ENCODE measurements at places on chromosomes 7 and 10.

- no peak for DNase-seq
These were observed 25.7 kb downstream of the FAM13C start for GRCh38 chr10:59336632-59337031.

DNA sequence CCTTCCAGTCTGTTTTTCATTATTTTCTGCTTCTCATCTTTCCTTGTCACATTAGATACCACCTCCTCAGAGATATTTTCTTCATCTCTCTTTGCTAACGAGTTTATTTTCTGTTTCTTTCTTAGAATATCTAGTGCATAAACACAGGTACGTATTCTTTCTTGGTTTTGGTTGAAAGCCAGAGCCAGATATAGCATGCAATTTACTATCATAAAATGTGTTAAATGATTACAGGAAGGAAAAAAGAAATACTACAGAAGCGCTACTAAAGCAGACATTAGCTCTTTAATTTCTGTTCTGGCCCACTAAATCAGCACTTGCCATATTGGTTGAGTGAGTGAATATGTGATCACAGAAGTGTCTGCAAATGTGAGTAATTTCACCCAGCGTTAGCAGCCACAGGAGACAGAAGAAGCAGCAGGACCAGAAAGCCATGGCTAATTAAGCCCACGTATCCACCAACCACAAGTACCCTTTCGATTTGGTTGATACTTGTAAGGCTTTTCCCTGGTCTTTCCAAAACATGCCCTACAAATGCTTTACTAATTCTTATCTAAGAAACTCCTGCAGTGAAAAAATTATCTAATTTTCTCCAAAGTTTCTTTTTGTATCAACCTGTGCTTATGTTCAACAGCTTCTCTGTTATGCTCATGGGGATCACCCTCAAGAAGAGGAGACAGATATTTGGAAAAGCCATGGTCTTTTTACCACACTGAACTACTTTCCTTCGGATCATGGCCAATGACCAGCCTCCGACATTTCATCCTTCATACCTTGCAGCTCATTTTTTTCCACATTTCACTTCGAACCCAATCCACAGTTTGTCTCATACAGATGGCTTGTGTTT lies 23.1 kb upstream of the MACC1 start:
- no peak for DNase-seq

DNA sequence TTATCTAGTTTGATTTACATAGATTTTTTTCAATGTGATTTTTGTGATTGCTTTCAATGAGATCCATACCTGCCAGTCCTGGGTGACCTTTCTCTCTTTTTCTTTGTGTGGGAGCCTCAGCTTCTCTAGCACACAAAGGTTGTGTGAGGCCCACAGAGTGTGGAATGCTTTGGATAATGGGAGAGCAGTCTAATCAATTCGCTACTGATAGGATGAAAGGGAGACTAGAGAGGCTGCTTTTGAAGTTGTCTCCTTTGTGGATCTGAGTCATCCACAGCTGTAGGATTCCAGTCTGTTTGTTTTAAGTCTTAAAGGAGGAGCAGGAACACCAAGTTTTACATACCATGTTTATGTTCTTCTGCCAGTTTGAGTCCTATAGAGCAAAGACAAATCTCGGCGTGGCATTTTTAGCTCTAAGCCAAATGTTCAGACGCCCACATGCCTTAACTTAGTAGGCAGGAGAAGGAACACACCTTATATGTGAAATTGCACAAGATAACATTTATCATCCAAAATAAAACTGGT lies 330.0 kb downstream of the ARL4A start:
- DNase-seq = peak; percentile 61

- DNase-seq = no peak
These were observed 4.4 kb upstream of the GRK5 start for GRCh38 chr10:119203006-119203405.

- DNase-seq = no peak
These were observed 87.5 kb upstream of the AOAH start for GRCh38 chr7:36811807-36812206.

DNA sequence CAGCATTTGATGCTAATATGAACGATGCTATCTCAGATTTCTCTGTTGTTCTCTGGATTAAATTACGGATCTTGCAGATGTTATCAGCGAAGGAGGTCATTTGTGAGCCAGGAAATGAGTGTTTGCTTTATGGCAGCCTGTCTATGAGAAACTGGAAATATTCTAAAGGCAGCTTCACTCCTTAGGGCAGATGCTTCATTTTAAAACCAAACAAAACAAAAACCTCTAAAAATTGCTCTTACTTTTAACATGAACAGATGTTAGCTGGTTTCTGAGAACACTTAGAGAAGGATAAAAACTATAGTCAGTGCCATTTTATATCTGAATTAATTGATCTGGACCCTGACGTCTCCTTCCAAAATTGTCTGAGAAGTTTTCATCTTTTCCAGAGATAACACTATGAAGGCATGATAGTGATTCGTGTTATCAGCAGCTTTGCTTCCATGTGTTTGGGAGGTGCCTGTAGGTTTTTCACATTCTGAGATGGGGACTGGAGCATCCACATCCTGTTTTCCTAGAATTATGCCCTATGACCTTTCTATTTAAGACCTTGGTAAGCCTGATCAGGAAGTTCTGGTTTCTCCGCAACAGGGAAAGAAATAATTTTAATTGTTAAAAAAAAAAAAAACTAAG lies 53.1 kb downstream of the CPED1 start:
- DNase-seq = no peak

GRCh38 chr10:24889639-24890038 lies 62.8 kb downstream of the PRTFDC1 start:
- DNase-seq = no peak

GRCh38 chr10:98259606-98260315 lies 8.2 kb downstream of the LOXL4 start:
- no peak for DNase-seq

GRCh38 chr7:154899862-154900261 lies 103.1 kb downstream of the PAXIP1 start:
- DNase-seq = no peak

DNA sequence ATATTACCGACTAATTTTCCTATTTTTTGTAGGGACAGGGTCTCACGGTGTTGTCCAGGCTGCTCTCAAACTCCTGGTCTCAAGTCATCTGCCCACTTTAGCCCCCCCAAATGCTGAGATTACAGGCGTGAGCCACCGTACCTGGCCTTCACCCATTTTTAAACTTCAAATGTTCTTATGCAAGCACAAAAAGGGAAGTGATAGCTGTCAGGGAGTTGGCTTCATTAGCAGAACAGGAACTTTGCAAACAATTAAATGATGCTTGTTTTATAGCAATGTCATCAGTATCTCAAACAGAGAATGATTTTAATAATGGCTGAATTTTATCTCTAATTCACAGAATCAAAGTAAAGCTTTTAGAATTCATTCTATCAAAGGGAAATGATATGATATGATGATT lies 49.8 kb upstream of the FAM171A1 start:
- DNase-seq = no peak

- no peak for DNase-seq
These were observed 266.3 kb downstream of the PPP1R3A start for GRCh38 chr7:113652501-113652900.
